Activated T-cell treated with anti-CD3 and anti-CD28 coated beads for 1 hour (primary cell): ENCODE measurements at places on chromosomes 6 and 20.

GRCh38 chr20:52231230-52231746 is 39.7 kb upstream of the ZFP64 start:
- DNase-seq: no peak

DNA sequence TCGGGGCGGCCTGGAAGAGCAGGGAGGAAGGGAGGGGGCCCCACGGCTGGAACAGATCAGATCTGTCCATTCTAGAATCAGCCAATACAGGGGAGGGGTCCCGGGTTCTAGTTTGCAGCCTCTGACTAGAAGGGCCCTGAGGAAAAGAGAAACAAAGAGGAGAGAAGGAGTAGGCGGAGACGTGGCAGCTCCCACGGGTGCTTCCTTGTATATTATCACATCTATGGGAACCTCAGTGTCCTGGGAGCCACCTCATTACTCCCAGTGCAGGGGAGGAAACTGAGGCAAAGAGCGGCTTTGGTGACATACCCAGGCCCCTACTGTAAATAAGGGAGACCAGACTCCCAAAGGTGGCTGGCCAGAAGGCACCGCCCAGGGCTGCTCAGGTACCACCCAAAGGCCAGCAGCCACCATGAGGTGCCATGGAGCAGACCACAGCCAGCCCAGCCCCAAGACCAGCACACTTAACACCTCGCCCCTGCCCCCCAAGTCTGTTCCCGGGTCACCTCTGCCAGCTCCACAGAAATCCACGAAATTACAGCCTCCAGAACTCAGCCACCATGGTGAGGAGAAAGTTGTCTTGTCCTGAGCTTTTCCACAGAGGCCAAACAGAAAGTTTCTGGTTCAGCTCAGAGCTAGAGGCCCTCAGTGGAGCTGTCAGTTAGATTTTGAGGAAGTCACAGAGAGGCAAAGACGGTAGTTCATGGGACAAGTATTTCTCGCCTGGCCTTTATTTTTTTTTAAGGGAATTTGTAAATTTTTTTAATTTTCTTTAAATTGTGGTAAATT is 2.1 kb downstream of the ZC3H12D start:
- DNase-seq: no peak

DNA sequence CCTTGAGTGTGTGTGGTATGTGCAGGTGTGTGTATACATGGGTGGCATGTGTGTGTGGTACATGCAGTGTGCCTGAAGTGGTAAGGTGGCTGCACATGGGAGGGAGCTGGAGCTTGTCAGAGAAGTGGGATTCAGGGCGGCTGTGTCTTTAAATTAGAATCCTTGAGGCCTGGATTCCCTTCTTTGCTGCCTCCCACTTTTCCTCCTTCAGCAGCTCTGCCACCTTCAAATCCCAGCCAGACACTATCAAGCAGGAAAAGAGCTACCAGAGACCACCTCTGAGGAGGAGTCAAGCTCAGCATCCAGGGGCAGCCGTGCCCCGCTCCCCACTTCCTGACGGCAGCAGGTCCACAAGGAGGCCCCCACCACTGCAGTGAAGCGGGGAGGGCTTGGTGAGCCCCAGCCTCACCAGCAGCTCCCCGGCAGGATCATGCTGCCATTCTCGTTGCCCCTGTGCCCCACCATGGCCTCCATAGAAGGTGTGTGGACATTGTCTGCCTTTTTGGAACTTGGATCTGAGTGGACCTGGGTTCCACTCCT is 131.0 kb upstream of the MLN start:
- no peak for DNase-seq

- DNase-seq: no peak
These were observed 84.8 kb downstream of the TAF4 start for GRCh38 chr20:61980647-61981583.

DNA sequence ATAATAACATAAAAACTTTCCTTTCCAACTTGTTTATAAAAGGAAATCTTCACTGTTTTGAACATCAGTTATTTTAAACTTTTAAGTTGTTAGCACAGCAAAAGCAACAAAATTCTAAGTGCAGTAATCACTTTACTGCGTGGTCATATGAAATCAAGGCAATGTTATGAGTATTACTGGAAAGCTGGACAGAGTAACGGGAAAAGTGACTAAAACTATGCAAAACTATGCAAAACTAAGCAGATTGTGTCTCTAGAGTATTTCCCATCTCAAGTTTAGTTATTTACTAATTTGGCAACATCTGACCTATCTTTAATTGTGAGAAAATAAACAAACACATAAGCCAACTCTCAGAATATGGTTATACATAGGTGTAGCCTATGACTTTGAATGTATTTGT is 10.9 kb upstream of the ANKEF1 start:
- DNase-seq: no peak

DNA sequence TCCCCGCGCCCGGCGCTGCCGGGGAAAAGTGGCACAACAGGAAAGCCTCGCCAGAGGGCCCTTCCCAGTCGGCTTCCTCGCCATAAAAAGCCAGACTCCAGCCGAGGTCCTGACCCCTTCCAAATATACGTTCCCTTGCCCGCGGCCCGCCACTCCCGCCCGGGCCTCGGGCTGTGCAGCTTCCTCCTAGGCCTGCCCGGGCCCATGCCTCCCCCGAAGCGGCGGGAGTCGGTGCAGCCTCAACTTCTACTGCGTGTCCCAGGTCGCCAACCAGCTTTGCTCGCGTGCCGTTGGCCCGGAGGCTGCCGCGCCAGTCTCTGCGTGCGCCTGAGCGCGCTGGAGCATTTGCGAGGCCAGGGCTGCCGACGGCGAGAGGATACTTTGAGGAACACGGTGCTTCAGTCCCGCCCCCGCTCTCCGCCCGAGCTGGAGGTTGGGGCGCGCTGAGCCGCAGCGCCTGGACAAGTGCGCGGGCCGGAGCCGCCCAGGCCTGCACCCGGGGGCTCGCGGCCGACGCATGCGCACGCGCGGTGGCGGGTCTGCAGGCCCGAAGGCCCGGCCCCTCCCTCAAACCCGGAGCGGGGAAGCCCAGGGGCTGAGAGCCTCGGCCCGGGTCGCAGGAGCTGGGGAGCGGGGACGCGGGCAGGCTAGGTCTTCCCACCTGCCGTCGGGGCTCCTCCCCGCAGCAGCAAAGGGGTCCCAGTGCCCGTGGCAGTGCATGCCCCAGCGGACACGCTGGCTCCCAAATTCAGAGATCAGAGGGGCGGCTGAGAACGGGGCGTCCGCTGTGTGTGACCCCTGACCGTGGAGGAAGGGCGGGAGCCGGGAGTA is 10.2 kb downstream of the FOXC1 start:
- no peak for DNase-seq

DNA sequence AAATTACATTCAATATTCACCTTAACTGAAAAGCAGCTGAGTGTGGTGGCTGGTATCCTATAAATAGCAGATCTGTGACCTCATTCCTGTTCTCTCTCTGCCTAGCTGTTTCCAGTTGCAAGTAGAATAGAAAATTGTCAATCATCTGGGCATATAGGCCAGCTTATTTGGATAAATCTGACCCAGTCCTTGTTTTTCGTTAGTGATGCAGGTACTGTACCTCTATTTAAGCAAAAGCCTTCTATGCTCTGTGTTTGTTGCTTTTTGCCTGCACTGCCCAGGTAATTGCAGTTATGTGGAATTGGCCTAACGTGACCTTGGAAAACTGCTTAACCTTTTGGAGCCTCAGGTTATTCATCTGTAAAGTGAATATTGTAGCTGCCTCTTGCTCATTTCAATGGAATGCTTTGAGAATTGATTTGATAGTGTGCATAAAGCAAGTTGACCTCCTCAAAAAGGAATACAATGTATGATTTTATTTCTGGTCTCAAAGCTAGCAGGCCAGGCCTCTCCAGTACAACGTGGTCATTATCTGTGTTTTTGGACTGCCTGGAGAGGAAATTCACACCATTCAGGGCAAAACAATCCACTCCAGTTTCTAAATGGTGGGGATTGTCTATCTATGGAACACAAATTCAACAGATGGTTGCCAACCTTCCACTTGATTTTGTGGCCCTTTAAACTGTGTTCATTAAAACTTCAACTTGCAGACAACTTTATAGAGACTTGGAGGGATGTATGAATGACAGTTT is 508.7 kb upstream of the CITED2 start:
- no peak for DNase-seq

DNA sequence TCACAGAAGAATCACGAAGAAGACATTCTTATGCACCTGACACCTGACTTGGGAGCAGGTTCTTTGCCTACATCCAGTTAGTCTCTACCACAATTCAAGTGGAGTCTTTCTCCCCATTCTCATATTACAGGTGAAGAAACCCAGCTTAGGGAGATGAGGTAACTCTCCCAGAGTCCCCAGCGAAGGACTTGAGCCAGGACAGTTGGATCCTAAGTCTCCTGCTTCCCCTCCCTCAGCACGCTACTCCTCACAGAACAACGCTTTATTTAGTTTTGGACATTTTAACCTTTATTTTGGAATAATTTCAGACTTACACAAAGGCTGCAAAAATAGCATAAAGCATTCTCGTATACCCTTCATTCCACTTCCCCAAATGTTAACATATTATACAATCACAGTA is 824 bp upstream of the CSTL1 start:
- no peak for DNase-seq

DNA sequence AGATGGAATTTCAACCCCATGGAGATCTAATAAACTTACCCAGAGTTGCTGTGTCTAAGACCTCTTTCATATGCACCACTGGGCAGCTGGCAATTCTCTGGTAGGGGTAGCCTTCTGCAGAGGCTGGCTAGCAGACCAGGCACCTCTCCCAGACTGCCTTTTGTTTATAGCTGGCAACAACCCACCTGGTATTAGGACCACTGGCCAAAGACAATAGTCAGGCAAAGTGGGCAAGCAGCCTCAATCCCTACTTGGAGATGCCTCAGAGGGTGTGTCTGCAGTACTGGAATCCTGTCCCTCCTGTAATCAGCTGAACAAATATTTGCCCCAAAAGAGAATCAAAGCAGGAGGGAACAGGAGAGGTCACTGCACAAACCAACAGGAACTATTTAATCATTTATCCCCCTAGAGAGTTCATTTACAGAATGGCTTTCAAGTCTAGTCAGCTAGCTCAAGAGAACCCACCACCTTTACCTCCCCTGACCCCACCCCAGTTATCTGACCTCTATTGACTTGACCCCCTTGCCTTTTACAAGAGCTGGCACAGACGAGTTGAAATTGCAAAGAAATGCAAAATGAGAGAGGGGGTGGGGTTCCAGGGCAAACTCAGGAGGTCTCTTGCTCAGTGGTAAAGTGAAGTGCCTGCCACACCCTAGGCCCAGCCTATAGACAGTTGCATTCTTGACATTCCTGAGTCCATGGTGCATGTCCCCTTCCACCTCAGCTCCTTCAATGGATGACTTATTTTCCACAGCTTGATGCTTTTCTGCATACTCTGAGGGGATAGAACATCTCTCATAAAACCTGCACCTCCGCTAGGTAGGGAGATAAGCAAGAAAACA is 2.8 kb downstream of the BCL2L1 start:
- DNase-seq: no peak

DNA sequence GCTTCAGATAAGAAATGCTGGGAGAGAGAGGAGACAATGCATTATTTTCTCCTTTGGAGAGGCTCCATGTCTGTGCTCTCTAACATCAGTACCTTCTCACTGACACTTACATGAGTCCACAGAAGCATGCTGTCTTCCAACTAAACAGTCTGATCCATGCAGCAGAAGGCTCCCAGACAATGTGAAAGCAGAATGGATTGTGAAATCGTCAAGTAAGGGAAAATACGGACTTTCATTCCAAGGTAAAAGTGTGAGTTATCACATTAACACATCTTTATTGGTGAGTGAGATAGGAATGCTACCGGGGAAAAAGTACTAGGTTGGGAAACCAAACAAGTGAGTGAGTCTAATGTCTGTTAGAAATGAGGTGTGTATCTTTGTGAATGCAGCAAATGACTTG is 167.6 kb upstream of the KCNK16 start:
- no peak for DNase-seq

GRCh38 chr6:157137501-157137900 is 185.8 kb downstream of the TMEM242 start:
- no peak for DNase-seq

GRCh38 chr20:63612276-63612931 is 14.5 kb downstream of the GMEB2 start:
- no peak for DNase-seq

- DNase-seq: no peak
These were observed 143.2 kb downstream of the CEBPB start for GRCh38 chr20:50333812-50334211.

DNA sequence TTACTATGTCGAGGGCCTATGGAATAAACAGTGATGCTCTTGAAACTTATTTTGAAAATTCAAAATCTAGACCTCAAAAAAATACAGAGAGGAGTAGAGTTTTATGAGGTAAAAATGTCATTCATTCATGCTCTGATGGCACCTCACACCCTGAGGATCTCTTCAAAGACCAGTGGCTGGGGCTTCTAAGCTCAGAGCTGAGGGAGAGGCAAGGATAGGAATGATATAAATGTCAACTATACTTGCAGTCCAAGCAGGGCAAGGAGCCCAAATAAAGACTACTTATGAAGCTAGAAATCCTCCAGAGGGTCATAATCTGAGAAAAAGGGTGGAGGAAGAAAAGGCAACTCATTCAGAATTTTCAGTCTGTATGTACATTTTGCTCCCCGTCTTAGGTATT is 136.7 kb upstream of the CARMIL1 start:
- no peak for DNase-seq

- no peak for DNase-seq
These were observed 3.6 kb upstream of the ARFGEF3 start for GRCh38 chr6:138157986-138158638.

DNA sequence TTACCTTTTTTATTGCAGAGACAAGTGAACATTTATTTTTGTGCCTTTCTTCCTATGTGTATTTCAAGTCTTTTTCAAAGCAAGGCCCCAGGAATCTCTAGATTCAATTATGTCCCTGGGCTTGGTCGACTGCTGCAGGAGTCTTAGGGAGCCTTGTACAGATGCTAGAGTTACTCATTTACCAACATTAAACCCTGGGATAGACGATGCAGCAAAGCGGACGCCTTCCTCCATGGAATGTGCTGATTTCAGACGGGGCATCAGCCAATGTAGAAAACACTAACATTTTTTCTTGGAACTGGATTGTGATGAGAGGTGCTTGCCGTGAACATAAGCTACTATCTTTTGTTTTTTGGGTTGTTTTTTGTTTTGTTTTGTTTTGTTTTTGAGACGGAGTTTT is 55.9 kb downstream of the CD164 start:
- no peak for DNase-seq

DNA sequence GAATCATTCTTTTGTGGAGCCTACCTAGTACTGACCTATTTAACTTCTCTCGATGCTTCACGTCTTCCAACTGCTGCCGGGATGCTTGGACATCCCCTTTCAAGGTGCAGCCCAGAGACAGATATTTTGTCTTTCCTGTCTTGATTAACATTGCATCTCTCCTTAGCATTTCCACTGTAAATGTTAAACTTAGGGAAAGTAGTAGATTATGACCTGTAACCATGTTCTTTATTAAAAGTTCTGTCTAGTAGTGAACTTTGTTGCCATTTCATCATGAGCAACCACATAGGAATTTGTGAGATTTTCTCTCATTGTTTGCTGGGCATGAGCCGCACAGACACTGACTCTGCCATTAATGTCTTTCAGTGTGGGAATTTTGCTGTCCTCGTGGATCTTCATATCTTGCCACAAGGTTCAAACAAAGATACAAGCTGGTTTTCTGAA is 117.9 kb downstream of the JAG1 start:
- DNase-seq: no peak

GRCh38 chr6:108200631-108201030 is 34.8 kb downstream of the NR2E1 start:
- no peak for DNase-seq

GRCh38 chr6:53598265-53598907 is 53.5 kb upstream of the GCLC start:
- DNase-seq: no peak
